ENCODE measurements at places on chromosomes 7 and 10.

GRCh38 chr10:126525326-126525725, 137.0 kb upstream of the ADAM12 start:
- DNase-seq = no peak

- no peak for DNase-seq
Observed at GRCh38 chr10:131996466-131997365, 15.0 kb upstream of the BNIP3 start.

DNA sequence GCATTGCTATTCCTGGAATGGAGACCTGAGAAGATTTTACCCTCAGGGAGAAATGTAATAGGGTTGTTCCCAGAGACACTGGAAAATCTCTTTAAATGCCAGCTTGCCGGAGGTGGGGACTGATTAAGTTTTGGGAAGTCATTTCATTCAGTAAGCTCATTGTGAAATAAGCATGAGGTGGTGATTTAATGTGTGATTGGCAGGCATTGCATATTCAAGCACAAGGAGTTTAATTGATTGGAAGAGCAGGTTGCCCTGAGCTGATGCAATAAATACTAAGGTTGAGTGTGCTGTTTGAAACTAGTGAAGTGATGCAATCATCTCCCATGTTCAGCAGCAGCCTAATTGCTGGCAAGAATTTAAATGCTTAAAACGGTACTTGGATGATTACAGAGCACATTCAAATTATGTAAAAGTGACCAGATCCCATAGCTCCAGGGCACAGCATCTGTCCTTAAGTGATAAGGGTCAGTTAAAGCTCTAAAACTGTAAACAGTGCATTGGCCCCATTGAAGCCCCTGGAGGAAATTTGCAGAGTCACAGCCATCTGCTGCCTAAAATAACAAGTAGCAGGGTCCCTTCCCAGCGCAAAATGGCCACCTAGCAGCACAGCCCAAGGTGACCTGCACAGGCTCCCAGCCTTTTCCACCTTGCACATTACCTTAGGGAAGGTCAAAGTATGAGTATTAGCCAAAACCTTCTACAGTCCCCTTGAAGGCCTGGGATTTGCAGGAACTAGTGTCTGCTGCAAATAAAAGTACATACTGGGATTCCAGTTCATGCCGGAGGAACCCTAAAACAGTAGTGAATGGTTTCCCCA, 92.1 kb downstream of the CCDC71L start:
- DNase-seq = peak; percentile 41

DNA sequence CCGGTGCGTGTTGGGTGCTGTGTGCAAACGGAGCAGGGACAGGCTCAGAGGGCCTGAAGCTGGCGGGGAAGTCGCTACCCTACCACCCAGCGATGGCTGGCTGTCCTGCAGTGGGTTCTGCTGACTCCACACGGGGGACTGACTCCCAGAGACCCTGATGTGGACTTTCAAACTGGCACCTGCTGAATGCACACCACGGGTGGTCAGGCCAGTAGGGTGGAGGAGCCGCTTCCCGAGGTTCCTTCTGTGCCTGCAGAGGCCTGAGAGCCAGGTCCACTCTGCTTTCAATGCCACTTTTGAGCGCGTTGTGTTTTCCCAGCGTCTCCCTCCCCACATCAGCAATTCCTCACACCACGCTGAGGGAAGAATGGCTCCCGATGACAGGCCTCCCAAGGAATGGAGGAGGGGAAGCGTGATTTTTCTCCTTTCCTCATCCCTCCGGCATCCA, 135.3 kb downstream of the ADARB2 start:
- DNase-seq = no peak

DNA sequence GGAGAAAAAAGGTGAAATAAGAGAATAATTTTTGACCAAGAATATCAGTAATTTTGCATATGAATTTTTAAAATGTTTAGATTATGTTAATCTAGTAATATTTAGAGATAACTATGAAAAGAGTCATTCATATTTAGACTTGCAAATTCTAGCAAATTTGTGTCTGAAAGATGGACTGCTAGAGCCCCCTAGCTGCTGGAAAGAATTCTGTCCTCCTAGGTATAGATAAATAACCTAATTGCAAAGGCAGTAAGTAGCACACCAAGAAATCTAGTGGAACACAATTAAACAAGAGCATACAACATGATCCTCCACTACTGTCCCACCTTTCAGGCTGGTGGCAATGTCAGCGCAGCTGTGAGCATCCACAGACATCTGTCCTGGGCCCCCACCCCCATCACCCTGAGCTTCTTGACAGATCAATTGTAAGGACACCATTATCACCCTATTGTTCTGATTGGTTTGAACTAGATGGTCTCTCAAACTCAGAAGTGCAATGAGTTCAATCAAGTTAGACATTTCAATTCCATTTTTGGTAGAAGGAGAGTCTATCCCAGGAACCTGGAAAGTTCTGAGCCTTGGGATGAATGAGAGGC, 15.0 kb upstream of the GFRA1 start:
- DNase-seq = no peak
